ENCODE measurements at places on chromosomes 6 and 20.

DNA sequence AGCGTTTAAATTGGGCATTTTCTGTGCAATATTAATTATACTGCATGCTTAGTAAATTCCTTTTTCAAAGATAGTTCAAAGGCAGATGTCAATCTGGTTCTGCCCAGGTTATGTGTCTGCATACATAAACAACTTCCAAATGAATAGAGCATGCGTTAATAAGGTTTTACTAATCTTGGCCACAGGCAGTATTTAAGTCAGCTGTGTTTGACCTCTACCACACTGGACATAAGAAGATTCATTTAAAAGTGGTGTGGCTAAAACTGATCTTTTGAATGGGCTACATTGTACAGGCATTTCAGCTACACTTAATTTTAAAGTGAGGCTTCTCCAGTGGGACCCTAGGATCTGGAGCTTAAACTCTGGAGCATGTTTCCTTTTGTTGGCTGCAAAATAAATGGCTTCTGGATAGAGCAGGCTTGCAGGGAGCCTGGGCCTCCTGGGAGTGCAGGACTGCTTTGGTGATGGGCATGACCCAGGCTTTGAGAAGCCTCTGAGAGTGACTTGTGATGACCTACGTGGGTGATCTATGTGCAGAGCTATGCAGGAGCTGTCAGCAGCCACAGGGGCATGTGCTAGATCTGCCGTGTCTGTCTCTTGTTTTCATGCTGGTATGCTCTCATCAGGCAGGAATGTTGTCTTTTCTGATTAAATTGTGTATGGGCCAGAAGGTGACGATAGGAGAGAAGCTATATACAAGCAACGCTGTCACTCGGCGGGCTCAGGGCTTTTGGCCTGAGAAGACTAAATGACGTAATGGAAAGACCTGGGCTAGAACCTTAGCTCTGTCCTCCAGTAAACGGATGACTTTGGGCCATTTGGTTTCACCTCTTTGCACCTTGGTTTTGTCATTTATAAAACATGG is 331.2 kb downstream of the QKI start:
- DNase-seq: no peak

- DNase-seq: no peak
Measured at GRCh38 chr20:47785311-47785853, at the start of gene SULF2. Gene SULF2, minus strand, starts transcription at chr20:47785481. Its CDS starts 28,118 bp downstream, at chr20:47757363.

DNA sequence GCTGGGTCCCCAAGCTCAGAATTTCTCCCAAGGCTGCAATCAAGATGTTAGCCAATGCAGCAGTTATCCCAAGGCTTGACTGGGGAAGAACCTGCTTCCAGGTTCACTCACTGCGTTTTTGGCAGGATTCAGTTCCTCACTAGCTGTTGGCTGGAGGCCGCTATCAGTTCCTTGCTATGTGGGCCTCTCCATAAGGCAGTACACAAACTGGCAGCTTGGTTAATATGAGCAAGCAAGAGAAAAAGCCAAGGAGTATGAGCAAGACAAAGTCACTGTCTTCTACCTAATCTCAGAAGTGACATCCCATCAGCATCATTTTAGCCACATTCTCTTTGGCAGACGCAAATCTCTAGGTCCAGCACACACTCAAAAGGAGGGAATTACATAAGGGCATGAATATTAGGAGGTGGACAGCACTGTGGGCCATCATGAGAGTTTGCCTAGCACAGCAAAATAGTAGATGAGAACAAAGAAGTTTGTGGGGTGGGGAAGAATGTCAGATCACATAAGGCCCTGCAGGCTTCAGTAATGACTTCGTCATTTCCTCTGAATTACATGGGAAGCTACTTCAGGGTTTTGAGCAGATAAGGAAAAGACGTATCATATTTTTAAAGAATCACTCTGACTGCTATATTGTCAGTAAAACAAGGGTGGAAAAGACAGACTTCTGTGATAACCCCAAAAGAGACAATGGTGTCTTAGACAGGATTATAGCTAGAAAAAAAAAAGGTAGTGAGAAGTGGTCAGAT is 25.5 kb downstream of the LMBRD1 start:
- no peak for DNase-seq

- DNase-seq: no peak
Measured at GRCh38 chr6:36980129-36980528, 5.9 kb downstream of the MTCH1 start.

- DNase-seq: no peak
Measured at GRCh38 chr6:34358389-34358905, 34.0 kb downstream of the NUDT3 start.

GRCh38 chr20:57481281-57481711 is 43.6 kb downstream of the CTCFL start:
- no peak for DNase-seq

GRCh38 chr6:108434222-108434621 is 126.5 kb upstream of the FOXO3 start:
- no peak for DNase-seq

DNA sequence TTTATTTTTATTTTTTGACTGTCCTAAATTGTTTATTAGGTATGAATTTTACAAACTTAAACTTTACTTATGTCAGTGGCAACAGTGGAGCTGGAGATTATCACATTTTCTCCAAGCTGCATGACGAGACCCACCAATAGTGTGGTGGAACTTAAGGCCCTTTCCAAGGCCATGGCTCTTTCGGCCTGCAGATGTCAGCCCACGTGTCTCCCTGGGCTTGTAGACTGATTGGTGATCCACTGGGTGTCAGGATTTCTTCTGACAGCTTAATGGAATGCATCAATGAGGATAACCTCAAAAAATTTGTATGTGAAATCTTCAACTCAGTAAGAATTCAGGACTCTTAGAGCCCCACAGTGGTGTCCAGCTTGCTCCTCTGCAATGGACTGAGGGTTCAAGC is 32.3 kb upstream of the OVOL2 start:
- DNase-seq: no peak

GRCh38 chr20:841568-842546 is 8.3 kb downstream of the FAM110A start:
- no peak for DNase-seq

DNA sequence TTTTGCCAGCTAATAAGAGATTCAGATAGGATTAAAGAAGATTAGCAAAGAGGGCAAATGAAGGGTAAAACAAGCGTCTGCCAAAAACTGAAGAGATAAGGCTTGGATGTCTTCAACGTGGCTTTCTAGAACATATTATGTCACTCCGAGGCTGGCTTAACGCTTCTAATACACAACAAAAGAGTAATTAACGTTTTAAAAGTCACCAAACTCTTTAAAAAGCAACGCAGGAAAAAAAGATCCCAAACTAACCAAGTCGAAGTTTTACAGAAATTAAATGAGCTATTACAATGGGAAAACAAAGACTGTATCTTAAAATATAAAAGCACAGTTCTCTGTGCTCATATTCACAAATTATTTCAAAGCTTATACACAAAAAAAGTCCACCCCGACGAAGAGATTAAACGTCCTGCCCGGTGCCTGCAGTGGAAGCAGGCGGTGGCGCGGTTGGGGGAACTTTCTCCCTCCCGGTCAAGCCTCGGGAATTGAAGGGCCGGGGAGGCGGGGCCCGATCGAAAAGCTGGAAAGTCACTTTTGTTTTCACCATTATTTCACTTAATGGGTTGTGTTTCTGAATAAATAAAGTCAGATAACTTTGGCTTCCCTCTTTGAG is 1.2 kb downstream of the MAK start:
- no peak for DNase-seq

Measured in CD4-positive, alpha-beta T cell treated with Interleukin-10 for 1 hour (primary cell).